ENCODE measurements at places on chromosomes 3 and 15. TPM values are rescaled to one million over a fixed set of nuclear protein-coding genes. Genes with fewer than 3 reads are reported as not detected.

Gene MLF1
- total RNA-seq, result 2.8 TPM

- H3K27ac ChIP-seq, result no peak overlapping the region
- H3K4me3 ChIP-seq, result no peak overlapping the region
- H3K27me3 ChIP-seq, result no peaks in the 10 kb centered on the region
These were observed 43.0 kb upstream of the USP3 start for GRCh38 chr15:63461230-63461985.

Gene TUSC7
- not detected for total RNA-seq

DNA sequence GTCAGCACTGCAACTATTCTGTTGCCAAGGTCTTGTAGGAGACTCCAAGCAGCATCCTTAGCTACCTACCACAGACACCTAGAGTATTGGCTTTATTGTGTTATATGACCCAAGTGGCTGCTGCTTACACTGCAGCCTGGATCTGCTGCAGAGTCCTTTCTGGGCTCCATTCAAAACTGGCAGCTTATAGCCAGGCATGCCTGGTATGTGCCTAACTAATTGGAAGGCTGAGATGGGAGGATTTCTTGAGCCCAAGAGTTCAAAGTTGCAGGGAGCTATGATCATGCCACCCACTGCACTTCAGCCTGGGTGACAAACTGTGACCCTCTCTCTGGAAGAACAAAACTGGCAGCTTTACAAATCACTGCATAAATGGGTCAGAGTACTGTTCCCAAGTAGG lies 8.6 kb downstream of the NDUFB4 start:
- no peak overlapping the region for H3K27ac ChIP-seq
- H3K36me3 ChIP-seq, result peaks cover 18% of the 10 kb centered on the region
- no peak overlapping the region for H3K4me3 ChIP-seq
- no peaks in the 10 kb centered on the region for H3K27me3 ChIP-seq
- DNase-seq, result no peak

- DNase-seq, result peak; percentile 93
- H3K27me3 ChIP-seq, result no peaks in the 10 kb centered on the region
- H3K27ac ChIP-seq, result peak within 1 kb of the TSS; percentile 82
- peak within 1 kb of the TSS; percentile 97 for H3K4me3 ChIP-seq
- peaks cover 35% of the 10 kb centered on the region for H3K4me1 ChIP-seq
- H3K36me3 ChIP-seq, result no peaks in the 10 kb centered on the region
These were observed at the start of gene ARL6 for GRCh38 chr3:97764407-97765238. Gene ARL6, plus strand, starts transcription at chr3:97764758. Its CDS starts 3,350 bp downstream, at chr3:97768108.

DNA sequence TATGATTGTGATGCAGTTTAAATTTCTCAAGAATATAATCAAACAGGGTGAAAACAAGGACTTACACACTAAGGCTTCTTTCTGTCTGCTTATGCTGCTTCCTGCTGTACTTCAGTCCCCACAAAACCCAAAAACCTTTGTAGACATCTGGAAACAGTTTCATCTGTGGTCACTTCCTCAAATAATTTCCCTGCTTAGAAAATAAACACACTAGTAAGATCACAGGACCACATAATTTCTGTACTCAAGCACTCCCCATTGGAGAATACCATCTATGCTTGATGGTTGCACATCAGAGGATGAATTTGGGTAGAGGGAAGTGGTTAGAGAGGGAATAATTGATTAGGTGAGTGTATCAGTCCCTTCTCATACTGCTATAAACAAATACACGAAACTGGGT lies 266.2 kb downstream of the LSAMP start:
- H3K27me3 ChIP-seq, result no peaks in the 10 kb centered on the region
- H3K4me1 ChIP-seq, result no peaks in the 10 kb centered on the region
- H3K27ac ChIP-seq, result no peak overlapping the region

DNA sequence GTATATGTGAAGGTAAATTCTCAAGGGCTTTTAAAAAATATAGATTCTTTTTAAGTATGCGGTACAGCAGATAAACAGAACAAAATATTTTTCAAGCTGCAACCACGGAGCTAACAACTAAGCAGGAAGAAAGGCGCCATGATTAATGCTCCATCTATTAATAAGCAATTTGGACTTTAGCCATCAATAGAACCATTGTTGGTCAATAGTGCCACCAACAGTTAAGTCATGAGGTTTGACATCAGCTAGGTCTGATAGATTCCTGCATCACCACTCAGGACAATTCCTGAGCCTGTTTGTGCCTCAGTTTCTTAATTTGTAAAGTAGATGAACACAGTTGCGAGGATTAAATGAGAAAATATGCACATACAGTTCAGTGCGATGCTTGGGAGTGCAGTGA lies 65.1 kb upstream of the FAM3D start:
- H3K4me3 ChIP-seq, result no peak overlapping the region
- H3K27me3 ChIP-seq, result no peaks in the 10 kb centered on the region

DNA sequence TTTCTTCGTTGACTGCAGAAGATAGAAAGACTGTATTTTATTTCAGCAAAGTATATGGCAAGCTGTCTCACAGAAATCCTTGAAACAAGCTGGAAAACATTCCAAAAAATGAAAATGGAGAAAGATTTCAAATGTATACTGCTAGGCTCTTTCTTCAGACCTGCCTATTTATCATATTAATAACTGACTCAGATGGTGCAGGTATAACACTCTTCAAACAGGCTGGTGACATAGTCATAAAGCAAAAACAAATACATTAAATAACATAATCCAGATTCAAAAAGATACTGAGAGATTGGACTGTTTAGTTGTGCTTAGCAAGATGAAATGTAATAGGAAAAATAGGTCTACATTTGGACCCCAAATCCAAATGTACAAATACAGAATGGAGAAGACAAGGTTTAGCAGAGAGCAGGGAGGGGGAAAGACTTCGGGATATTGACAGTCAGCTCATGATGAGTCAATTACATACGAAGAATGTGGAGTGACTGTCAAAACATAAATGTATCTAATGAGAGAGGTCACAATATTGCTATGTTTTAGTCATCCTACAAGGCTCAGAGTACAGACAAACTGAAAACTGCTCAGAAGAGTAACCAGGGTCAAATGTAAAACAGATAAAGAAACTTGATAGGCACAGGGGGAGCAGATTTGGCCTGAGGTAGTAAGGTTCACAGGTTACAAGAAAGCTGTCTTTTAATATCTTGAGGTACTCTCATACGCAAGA lies 88.7 kb downstream of the DMXL2 start:
- peaks cover 67% of the 10 kb centered on the region for H3K36me3 ChIP-seq
- H3K4me3 ChIP-seq, result no peak overlapping the region
- H3K27ac ChIP-seq, result no peak overlapping the region
- DNase-seq, result no peak
